ENCODE measurements at places on chromosomes 2 and 18.
A peak's percentile ranks its signal among the peaks of the same experiment; 100 is the strongest.

DNA sequence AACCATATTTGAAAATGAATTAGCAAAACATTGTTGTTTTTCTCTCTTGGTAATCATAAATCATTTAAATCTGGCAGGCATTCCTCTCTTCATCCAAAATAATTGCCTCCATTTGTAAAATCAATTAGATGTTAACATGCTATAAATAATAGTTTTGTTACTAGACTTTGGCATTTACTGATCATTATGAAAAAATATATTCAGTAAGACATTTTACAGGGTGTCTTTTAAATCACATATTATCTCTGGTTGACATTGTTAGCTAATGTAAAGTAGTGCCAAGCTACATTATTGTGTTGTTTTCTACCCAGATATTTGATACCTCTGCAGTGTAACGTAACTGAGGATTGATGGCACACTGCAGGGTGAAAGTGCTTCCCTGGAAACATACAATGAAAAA is 31.8 kb upstream of the DLX1 start:
- DNase-seq, result no peak

- no peak for DNase-seq
Observed at GRCh38 chr2:45813003-45813941, 161.8 kb downstream of the PRKCE start.

GRCh38 chr2:224378701-224379097 is 23.2 kb downstream of the FAM124B start:
- no peak for DNase-seq

GRCh38 chr2:225735844-225736243 is 336.3 kb downstream of the NYAP2 start:
- no peak for DNase-seq

- DNase-seq, result peak; percentile 53
Observed at GRCh38 chr2:27212626-27213471, 781 bp upstream of the SLC5A6 start.

GRCh38 chr2:239564587-239564986 is 163.8 kb upstream of the HDAC4 start:
- DNase-seq, result no peak

GRCh38 chr2:159243529-159243928 is 43.0 kb downstream of the WDSUB1 start:
- no peak for DNase-seq

DNA sequence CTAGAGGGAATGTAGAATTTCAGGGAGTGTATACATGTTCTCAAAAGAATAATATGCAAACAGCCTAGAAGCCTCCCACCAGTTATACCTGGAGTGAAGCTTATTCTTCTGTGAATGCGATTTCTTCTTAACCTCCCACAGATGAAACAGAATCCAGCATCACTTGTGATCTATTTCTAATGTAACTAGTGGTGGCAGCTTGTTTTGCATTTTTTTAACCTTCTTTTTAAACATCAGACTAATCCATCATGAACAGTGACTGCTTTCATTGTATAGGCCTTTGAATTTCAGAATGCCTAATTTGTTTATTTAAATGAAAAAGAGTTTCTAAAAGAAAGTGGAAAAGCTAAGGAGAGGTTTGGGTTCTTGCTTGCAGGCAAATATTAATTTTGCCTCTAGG is 85.7 kb upstream of the EPHA4 start:
- DNase-seq, result no peak

GRCh38 chr18:70195852-70196434 is 9.5 kb downstream of the RTTN start:
- DNase-seq, result no peak

DNA sequence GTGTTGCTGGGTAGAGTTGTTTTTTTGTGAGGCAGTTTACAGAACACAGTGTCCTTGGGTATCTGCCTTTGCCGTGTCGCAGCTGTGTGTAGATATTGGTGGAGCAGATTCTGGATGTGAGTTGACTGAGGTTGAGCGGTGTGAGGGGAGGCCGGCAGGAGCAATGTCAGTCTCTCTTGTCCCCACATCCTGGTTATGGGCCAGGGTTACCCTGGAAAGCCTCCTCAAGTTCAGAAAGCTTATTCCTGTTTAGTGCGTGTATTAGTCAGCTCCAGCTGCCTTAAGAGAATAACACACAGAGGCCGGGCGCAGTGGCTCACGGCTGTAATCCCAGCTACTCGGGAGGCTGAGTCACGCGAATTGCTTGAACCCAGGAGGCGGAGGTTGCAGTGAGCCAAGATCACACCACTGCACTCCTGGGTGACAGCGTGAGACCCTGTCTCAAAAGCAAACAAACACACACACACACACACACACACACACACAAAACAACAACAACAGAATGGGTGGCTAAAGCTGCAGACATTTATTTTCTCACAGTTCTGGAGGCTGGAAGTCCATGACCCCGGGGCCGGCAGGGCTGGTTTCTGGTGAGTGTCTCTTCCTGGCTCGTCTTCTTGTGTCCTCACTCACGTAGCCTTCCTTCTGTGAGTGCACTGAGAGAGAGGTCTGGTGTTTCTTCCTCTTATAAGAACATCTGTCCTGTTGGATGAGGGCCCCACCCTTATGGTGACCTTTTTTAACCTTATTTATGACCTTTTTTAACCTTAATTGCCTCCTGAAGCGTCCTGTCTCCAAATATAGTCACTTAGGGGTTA is 5.1 kb downstream of the NCK2 start:
- peak; percentile 62 for DNase-seq

- no peak for DNase-seq
Observed at GRCh38 chr2:85796341-85797262, 42.8 kb downstream of the ATOH8 start.

DNA sequence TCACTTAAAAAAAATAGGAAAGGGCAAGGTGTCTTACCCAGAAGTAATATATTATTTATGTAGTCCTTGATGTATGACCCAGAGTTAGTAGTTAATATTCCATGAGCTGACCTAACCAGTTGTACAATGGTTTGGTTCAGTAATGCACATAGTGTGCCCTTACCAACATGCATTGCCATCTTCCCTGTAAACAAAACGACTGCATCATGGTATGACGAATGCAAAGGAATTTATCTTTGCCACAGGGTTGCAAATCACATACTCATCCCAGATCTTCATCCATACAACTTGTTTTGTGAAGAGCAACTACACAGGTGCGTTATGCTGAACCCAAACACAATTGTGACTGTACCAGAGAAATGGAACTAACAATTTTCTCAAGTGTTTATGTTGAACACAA is 68.9 kb upstream of the ZSWIM2 start:
- no peak for DNase-seq

DNA sequence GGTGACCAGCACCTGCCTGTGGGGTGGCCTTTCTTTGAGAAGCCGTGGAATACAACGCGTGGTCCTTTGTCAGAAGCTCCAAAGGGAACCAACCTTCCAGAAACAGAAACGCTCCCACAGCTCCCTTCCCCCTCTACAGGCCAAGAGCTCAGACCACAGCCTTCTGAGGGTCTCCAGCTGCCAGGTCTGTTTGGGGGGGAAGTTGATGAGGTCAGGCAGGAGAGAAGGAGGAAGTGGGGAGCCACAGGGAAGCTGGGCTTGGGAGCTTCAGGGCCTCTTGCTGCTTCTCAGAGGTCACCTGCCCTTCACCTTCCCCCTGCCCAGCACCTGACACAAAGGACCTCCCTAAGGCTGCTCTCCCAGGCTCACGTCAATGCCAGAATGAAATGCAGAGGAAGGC is 287.7 kb upstream of the ID2 start:
- no peak for DNase-seq

DNA sequence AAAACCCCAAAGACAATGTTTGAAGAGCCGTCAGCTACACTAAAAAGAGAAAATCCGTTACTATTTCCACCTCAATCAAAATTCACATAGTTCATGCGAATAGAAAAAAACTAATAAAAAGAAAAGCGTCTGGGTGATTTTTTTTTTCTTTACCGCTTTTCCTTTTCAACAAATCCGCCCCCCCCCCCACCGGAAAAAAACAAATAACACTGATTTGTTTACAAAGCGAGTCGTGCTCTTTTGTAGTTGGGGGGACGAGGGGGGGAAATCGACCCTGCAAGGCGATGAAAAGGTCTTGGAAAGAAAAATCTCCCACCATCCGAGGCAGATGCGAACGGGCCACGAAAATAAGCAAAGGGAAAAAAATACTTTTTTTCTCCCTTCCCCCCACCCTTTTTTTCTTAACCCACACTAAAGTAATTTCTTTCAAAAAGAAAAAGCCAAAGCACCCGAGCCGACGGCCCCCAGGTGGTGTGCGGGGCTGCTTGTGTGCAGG is 638 bp downstream of the ZNF521 start:
- DNase-seq, result no peak

GRCh38 chr2:204763974-204764703 is 218.9 kb downstream of the PARD3B start:
- no peak for DNase-seq

DNA sequence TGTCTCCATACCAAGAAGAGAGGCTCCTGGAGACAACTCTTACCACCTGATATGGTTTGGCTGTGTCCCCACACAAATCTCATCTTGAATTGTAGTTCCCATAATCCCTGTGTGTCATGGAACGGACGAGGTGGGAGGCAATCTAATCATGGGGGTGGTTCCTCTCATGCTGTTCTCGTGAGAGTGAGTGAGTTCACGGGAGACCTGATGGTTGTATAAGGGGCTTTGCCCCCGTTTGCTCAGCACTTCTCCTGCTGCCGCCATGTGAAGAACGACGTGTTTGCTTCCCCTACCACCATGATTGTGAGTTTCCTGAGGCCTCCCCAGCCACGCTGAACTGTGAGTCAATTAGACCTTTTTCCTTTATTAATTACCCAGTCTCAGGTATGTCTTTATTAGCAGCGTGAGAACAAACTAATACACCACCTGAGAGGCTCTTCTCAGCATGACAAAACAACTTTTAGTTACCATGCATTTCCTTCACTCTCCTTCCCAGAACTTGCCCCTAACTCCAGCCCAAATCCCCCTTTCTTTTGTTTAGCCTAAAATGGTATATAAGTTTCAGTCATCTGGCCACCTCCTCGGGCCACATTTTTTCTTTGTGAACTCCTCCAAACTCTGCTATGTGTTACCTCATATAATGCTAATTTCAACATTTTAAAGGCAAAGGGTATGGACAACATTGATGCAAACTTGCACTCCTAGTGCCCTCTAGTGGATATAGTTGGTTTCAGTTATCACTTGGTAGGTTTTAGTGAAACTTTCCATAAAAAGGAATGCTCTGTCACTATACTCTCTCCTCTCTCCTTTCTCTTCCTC is 58.6 kb upstream of the SLC25A52 start:
- DNase-seq, result no peak

DNA sequence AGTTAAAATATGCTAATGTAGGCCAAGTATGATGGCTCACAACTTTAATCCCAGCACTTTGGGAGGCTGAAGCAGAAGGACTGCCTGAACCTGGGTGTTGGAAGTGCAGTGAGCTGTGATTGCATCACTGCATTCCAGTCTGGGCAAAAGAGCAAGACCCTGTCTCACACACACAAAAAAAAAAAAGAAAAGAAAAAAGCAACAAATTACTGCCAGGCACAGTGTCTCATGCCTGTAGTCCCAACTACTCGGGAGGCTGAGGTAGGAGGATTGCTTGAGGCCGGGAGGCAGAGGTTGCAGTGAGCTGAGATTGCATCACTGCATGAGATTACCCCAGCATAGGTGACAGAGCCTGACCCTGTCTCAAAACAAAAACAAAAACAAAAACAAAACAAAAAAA is 110.6 kb downstream of the PRELID3A start:
- no peak for DNase-seq

DNA sequence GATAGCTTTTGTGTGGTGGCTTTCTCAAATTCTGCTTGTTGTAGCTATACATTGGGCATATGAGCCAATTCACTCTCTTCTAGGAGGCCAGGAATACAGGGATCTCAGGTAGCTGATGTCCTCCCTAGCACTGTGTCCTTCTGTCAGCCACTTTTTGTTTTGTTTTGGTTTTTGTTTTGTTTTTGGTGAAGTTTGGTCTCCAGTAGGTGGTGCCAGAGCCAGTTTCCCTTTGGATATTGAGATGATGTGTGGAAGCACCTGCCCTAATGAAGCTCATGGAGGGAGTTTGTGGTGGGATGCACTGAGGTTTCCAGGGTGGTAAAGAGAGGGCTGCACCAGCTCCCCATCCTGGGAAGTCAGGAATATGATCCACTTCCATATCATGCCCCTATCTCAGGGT is 100.5 kb upstream of the VWC2L start:
- DNase-seq, result no peak

- DNase-seq, result no peak
Observed at GRCh38 chr2:204625135-204625534, 79.9 kb downstream of the PARD3B start.

- no peak for DNase-seq
Observed at GRCh38 chr2:142008135-142008744, 122.6 kb downstream of the LRP1B start.

GRCh38 chr2:287471-287885 is 413 bp downstream of the ALKAL2 start:
- DNase-seq, result no peak

DNA sequence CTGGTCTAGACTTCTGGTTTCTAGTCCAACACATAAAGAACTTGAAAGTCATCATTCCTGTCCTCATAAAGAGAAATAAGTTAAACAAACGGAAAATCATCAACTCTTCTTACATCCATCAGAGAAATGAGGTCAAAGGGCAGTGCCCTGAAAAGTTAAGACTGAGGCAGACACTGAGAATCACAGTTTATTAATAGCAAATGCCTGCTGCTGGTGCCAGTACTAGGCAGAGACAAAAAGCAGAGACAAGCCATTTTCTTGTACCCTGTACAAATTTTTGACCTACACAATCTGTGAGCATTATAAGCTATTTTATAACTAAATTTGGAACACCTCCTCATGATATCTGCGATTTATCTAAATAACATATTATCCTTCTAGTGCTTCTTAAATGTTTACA is 36.8 kb downstream of the ATF2 start:
- no peak for DNase-seq

DNA sequence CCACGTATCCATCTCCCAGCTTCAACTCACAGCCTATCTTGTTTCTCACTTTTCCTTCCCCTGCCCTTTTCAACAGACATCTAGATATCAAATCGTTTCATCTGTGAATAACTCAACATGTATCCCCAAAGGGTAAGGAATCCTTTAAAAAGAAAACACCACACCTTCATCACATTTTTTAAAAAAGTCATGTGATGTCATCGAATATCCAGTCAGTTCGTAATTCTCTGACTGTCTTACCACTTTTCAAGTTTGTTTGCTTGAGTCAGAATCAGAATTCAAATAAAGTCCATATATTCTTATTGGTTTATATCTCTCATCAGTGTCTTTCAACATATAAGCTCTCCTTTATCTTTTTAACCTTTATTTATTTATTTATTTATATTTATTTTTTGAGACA is 5.4 kb upstream of the LONRF2 start:
- no peak for DNase-seq

GRCh38 chr2:110925479-110925878 is 193.1 kb downstream of the ACOXL start:
- DNase-seq, result no peak

- DNase-seq, result no peak
Observed at GRCh38 chr2:51960281-51960680, 928.3 kb upstream of the NRXN1 start.

GRCh38 chr2:232196802-232197201 is 181.7 kb upstream of the ALPP start:
- DNase-seq, result no peak

DNA sequence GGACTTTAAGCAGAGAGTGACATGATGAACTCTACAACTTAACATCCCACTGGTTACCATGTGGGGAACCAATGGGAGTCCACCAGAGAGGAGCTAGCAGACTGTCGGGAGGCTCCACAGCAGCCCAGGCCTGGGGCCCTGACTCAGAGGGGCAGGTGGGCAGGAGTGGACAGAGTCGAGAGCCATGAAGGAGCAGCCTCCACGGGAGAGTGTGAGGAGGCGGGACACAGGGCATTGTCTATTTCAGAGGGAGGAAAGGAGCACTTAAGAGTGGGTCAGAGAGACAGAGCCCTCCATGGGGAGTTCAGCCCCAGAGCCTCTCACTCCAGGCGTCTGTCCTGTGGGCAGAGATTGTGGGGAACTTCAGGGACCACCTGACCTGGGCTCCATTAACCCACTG is 118.7 kb downstream of the CYP26B1 start:
- no peak for DNase-seq
